ENCODE measurements at places on chromosomes 1 and 21.

DNA sequence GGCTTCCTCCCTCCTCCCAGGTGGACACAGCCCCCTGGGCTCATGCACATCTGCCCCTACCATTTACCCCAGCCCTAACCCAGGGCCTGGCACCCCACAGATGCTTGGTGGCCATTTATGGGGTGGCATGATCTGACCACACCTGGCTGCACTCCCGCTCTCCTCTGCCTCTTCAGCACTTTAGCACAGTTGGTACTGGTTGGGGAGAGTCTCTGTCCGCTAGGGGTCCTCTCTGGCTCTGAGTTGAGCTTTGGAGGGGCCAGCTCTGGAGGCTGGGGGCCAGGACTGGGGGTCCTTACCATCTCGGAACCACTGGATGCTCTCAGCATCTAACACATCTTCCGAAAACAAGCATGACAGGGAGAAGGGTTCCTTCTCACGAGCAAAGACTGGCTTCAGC lies 17.4 kb downstream of the MYOM3 start:
- DNase-seq: no peak

- DNase-seq: no peak
Observed at GRCh38 chr1:245110406-245110805, 44.4 kb upstream of the KIF26B start.

GRCh38 chr21:42975886-42976608 lies 1.7 kb downstream of the PKNOX1 start:
- DNase-seq: no peak

GRCh38 chr1:30319765-30320580 lies 403.4 kb downstream of the MATN1 start:
- DNase-seq: no peak

GRCh38 chr1:21814981-21815582 lies 3.0 kb downstream of the LDLRAD2 start:
- no peak for DNase-seq

DNA sequence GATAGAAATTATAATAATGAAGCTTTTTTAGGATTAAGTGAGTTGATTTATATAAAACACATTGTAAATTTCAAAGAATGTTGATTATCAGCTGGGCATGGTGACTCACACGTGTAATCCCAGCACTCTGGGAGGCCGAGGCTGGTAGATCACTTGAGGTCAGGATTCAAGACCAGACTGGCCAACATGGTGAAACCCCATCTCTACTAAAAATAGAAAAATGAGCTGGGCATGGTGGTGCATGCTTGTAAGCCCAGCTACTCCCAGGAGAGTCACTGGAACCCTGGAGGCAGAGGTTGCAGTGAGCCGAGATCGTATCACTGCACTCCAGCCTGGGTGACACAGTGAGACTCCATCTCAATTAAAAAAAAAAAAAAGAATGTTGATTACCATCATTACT lies 18.4 kb downstream of the ADAMTS1 start:
- DNase-seq: no peak

DNA sequence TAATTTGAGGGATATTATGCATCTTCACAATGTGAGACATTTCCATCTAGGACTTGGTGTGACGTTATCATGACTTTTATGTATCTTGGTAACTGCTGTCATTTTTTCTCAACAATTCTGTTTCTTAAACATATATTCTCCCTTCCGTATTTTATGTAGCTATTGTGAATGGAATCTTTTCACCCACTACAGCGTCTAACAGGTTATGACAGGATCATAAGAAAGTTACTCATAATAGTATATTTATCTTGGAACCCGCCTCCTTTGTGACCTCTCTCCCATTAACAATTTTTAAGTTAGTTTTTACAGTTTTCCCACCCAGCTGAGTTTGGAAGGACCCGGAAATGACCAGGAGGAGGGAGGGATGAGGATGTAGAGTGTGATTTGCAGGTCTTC lies 6.8 kb upstream of the DMRTA2 start:
- no peak for DNase-seq

DNA sequence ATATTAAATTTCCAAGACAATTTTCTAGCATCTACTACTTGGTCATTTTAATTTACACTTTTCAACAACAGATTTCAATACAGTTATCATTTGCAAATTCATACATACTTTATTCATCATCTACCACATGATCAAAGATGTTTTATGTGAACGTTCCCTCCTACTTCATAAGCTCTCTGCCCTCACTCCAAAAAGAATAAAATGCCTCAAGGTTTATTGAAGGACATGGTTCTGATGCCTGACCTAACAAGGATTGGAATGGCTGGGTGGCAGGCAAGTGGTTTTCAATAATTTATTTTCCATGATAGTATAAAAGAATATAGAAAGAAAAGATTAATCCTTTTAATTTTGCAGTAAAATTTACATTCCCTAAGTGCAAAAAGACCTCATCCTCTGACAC lies 5.4 kb downstream of the CDKN2C start:
- DNase-seq: no peak

DNA sequence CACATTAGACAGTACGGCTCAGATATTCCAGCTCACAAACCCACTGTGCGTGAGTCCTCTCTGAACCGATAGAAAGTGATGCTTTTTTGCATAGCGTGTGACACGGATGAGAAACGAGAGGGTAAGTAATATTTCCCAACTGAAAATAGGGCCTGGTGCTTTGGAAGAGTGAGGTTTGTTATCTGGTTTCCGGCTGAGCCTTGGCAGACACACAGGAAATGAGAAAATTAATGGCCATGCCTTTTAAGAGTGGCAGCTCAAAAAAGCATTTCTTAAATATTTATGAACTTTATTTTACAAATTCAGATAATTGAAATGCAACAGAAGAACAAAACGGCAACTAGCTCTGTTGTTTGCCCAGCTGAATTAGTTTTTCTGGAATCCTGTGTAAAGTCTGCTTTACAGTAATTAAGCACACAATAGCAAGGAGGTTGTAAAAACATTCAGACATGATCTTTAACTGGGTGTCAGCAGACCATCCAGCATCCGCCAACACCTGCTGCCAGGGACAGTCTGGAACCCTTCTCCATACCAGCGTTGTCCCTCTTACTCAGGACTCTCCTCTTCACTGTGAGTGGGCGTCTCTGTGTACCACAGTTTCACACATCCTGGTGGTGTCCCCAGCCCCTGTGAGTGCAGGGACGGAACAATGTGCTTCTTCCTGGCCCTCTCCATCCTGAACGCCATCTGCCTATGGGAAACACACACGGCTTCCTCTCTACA lies 155.4 kb downstream of the PGBD5 start:
- no peak for DNase-seq

- DNase-seq: no peak
Observed at GRCh38 chr21:28283641-28284490, 708.8 kb downstream of the LTN1 start.

Data from hindlimb muscle (tissue), 1 donor.